ENCODE measurements at places on chromosomes 3 and 15.

GRCh38 chr3:14214764-14215163 is 36.1 kb downstream of the LSM3 start:
- DNase-seq = no peak
- peaks cover 18% of the 10 kb centered on the region for H3K4me1 ChIP-seq
- H3K27ac ChIP-seq = no peak overlapping the region
- H3K36me3 ChIP-seq = no peaks in the 10 kb centered on the region
- no peak overlapping the region for H3K4me3 ChIP-seq
- no peaks in the 10 kb centered on the region for H3K27me3 ChIP-seq

DNA sequence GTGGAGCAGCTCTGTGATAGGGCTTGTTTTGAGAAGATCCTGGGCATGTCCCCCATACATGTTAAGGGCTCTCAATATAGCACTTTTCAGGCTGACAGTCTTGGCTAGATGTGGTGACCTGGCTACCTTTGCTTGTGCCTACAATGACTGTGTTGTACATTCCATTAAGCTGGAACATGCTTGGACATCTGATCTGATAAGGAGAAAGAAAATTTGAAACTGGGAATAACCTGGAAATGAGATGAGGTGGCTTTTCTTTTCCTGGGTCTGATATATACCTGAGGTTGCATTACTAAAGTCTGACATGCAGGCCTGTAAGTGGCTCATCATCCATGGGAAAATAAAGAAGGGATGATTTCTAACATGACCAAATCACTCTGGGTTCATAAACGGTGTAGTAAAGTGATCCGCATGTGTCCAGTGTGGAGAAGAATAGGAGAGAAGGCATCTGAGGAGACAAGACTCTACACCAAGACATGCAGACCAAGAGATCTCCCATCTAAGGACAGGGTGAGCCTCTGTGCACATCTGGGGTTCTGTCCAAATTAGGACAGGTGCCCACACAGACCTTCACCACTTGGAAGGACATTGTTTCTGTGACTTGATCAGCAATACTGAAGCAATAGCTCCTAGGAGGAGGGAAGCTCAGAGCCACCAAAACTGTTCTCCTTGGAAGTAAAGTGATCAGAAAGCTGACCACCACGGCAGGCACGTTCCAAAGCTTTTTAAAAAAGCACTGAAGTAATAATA is 62.0 kb downstream of the KLHL6 start:
- H3K27ac ChIP-seq = no peak overlapping the region
- DNase-seq = no peak
- peaks cover 8% of the 10 kb centered on the region for H3K36me3 ChIP-seq
- H3K27me3 ChIP-seq = no peaks in the 10 kb centered on the region
- H3K4me1 ChIP-seq = no peaks in the 10 kb centered on the region

- H3K4me3 ChIP-seq = no peak overlapping the region
- H3K4me1 ChIP-seq = no peaks in the 10 kb centered on the region
- no peak for DNase-seq
Observed at GRCh38 chr3:36695769-36696137, 68.6 kb downstream of the DCLK3 start.

GRCh38 chr3:4930501-4930900 is 48.7 kb upstream of the BHLHE40 start:
- H3K4me3 ChIP-seq = no peak overlapping the region
- no peak for DNase-seq
- no peaks in the 10 kb centered on the region for H3K27me3 ChIP-seq
- H3K27ac ChIP-seq = no peak overlapping the region
- no peaks in the 10 kb centered on the region for H3K36me3 ChIP-seq

- no peaks in the 10 kb centered on the region for H3K27me3 ChIP-seq
- H3K4me1 ChIP-seq = peaks cover 7% of the 10 kb centered on the region
- H3K36me3 ChIP-seq = no peaks in the 10 kb centered on the region
Observed at GRCh38 chr15:62046078-62046743, 14.0 kb downstream of the VPS13C start.

GRCh38 chr15:62847900-62848489 is 194.6 kb upstream of the TPM1 start:
- DNase-seq = peak; percentile 30
- no peak overlapping the region for H3K4me3 ChIP-seq
- peaks cover 22% of the 10 kb centered on the region for H3K4me1 ChIP-seq
- no peaks in the 10 kb centered on the region for H3K36me3 ChIP-seq

DNA sequence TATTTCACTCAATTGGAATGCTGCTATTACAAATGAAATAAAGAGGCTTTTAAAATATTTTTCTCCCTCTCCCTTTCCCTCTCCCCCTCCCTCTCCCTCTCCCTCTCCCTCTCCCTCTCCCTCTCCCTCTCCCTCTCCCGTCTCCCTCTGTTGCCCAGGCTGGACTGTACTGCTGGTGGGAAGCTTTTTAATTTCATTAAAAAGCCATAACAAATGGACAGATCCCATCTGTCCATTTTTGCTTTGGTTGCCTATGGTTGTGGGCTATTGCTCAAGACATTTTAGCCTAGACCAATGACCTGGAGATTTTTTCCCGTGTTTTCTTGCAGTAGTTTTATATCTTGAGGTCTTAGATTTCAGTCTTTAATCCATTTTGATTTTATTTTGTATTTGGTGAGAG is 107.2 kb upstream of the LRRC3B start:
- no peaks in the 10 kb centered on the region for H3K36me3 ChIP-seq
- no peak overlapping the region for H3K4me3 ChIP-seq
- no peak overlapping the region for H3K27ac ChIP-seq

DNA sequence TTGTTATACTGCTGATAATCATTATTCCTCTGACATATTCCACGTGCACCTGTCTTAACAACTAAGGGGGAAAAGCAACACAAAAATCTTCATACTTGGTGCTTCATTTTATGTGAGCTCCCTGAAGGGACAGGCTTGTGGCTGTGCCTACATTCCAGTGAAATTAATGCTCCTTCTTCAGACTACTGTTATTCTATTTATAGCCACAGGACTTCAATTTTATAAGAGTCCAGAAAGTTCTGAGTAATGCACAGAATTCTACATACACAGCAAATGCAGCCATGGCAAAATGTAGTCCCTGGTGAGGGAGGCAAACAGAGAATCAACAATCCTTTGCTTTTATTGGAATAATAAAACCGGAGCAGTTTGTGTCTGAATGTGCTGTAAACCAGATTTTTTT is 417.1 kb downstream of the RBMS3 start:
- H3K4me3 ChIP-seq = no peak overlapping the region
- DNase-seq = no peak
- peaks cover 16% of the 10 kb centered on the region for H3K4me1 ChIP-seq
- no peaks in the 10 kb centered on the region for H3K36me3 ChIP-seq
- no peaks in the 10 kb centered on the region for H3K27me3 ChIP-seq
